Right kidney (tissue), 9 donors: ENCODE measurements at places on chromosomes 3 and 15.

GRCh38 chr15:40696228-40696627, 1.3 kb downstream of the RAD51 start:
- no peak for DNase-seq

DNA sequence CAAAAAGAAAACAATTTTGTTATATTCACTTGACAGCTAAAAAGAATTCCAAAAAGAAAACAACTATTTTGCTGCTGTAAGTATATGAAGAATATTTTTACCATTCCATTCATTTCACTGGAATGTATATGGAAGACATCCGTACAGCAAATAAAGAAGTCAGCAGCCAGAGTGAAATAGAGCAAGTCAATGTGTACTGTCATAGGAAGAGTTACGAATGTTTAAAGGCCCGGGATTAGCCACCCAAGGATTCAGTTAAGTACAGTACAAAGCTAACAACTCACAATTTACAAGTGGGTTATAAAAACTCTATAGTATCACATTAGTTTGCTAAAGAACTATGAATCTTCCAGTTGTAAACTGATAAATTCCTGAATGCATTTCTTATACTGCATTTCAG, 14.4 kb upstream of the XXYLT1 start:
- no peak for DNase-seq

- no peak for DNase-seq
Observed at GRCh38 chr15:85540085-85540797, 159.8 kb downstream of the AKAP13 start.

DNA sequence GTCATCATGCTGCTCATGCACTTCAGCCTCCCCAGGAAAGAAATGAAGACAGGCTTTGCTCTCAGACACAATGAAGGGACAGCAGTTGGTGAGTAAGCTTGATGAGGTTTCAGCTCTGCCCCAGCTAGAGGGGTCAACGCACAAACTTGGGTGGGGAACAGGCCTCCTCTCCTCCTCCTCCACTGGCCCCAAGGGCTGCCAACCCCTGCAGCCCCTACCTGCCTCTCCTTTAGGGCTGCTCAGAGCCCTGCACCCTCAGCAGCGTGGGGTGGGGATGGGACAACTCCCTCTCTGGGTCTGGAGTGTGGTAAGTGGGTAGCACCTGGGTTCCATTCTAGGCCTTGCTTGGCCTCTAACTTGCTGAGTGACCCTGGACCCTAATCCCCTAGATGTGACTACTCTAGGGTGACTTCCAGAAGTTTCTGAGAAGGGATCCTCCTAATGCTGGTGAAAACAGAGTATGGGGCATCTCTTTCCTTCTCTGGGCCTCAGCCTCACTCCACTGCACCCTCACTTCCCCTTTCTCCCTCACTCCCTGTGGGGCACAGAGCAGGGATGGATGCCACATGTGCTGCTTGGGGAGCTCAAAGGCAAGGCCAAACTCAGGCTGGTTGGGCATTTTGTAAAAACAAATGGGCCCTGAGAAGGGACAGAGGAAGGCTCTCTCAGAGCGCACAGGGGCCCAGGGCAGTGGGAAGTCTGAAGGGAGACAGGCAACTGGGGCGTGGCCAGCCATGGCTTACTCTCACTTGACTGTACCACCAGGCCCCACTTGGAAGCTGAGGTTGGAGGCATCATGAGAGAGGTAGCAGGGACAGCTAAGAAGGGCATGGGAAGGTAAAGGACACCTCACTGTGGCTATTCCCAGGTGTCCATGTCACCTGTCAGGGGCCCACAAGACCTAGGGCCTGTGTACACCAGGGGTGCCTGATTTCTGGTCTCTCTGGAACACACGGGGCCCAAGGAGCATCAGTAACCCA, 64.0 kb downstream of the SYNM start:
- no peak for DNase-seq

- no peak for DNase-seq
Observed at GRCh38 chr3:63807961-63808565, 11.0 kb upstream of the C3orf49 start.

- DNase-seq = no peak
Observed at GRCh38 chr3:32708672-32709283, 23.8 kb downstream of the CNOT10 start.

- DNase-seq = no peak
Observed at GRCh38 chr15:64732156-64732860, 43.1 kb downstream of the RBPMS2 start.

GRCh38 chr15:88637841-88638625, 783 bp upstream of the ISG20 start:
- no peak for DNase-seq

- DNase-seq = no peak
Observed at GRCh38 chr15:60814062-60814461, 335.1 kb upstream of the ICE2 start.

GRCh38 chr3:113439606-113440005, 1.7 kb downstream of the CFAP44 start:
- no peak for DNase-seq

- no peak for DNase-seq
Observed at GRCh38 chr3:159273608-159274007, 471.8 kb downstream of the MFSD1 start.

GRCh38 chr15:62886431-62887071, 156.0 kb upstream of the TPM1 start:
- no peak for DNase-seq

DNA sequence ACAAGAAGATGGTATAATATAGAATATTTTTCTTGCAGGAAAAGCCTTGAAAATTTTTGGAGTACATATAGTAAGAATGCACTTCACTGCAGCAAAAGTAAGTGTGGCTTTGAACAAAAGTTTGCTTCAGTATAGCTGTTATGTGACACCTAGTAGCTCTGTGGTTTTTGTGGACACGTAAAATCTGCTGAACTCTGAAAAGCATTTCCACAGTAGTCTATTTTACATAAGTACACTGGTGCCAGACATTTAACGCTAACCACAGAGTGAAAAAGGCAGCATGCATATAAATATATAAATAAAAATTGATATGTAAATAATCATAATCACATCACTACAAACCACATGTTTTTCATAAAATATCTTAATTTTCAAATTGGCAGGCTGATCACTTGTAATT, 39.8 kb downstream of the CGGBP1 start:
- no peak for DNase-seq

GRCh38 chr15:23648920-23649515, 1.4 kb upstream of the MAGEL2 start:
- no peak for DNase-seq

DNA sequence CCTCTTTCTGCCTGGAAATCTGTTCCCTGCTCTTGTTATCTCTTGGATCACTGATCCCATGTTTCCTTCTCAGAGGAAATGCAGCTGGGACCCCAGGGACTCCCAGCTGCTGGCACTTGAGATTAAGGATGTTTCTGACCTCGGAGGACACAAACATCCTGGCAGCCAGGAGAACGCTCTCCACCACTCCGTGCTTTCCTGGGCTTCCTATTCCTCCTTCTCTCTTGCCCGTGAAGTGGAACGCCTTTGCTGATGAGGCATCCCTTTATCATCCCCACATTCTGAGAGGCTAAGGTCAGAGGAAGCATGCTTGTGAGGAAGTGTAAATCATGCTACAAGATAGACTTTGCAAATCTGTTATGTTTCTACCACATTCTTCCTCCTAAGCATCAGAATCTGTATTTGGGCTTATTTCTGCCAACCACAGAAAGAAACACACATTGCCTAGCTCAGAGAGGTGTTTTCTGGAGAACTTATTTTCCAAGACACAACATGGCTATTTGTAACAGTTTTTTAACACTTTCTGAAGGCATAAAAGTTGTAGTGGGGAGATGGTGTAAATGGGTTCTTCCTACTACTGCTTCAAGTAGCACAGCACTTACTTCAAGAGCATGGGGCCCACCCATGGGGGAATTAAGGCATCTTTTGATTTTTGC, 25.6 kb upstream of the LDHAL6B start:
- no peak for DNase-seq

DNA sequence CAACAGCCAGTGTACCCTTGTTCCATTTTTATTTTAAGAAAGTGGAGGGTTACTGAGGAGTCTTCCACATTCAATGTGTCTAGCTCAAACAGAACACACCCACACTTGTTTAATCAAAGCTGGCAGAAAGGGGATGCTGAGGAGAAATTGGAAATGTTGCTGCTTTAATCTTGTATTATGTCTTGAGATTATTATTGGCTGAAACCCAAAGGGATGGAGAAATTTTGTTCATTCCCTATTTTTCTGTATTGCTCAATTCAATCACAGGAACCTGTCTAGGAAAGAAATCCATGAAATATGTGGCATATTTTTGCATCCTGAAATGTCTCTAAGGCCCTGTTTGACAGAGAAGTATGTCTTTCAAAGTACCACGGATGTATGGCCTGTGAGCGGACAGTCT, 238.0 kb downstream of the MYRIP start:
- no peak for DNase-seq

- no peak for DNase-seq
Observed at GRCh38 chr3:110352841-110353604, 718.6 kb upstream of the NECTIN3 start.

GRCh38 chr15:80587816-80588456, 107.2 kb upstream of the ABHD17C start:
- no peak for DNase-seq

DNA sequence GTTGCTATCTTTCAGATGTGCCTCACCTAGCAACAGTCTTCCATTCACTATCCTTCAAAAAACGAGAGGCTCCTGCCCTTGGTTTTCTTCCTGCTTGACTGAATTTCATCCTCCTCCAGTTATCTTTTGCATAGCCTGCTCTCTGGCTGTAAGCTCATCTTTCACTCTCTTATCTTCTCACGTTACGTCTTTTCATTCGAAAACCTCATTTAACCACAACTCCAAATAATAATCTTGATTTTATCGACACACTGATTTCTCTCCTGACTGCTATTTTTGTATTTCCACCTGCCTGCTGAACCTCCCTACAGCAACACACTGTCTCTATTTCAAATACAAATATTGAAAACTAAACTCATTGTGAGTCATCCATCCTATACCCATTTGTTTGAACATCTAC, 230.7 kb upstream of the TMC3 start:
- DNase-seq = no peak

DNA sequence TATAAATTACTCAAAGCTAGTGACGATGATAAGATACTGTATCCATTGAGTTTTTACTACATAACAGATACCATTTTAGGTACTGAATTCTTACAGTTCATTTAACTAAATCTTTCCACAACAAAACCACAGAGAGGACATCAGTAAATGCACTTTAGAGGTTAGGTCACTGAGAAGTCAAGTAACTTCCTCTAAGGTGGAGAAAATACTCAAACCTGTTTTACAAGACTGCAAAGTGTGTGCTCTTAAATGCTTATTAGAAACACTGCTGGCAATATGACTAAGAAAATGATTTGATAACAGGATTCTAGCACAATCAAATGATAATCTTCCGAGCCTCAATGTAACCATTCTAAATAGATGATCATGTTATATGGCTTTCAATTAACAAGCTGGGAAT, 99.4 kb downstream of the UBE3A start:
- DNase-seq = no peak

DNA sequence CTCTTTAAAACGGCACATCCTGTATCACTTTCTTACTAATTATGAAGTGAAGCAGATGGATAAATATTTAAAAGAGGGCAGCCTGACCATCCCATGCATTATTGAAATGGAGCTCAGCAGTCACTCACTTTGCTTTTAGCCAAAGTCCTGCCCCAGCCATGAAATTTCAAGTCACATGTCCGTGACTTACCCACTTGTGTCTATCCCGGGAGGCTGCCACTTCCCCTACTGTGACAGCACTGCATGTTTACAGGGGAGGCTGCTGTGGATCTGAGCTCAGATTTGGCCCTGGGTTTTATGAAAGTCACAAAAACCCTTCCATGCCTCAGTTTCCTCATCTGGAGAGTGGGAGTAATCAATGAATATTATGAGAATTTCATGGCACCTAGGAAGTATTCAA, 17.9 kb upstream of the LRRK1 start:
- DNase-seq = no peak

- DNase-seq = no peak
Observed at GRCh38 chr3:85758442-85758841, 799.7 kb downstream of the CADM2 start.

GRCh38 chr3:127886231-127886955, 28.6 kb upstream of the KBTBD12 start:
- DNase-seq = no peak

GRCh38 chr15:87703327-87704111, 553.0 kb downstream of the NTRK3 start:
- DNase-seq = no peak

- DNase-seq = no peak
Observed at GRCh38 chr3:127019449-127019848, 36.5 kb downstream of the PLXNA1 start.

DNA sequence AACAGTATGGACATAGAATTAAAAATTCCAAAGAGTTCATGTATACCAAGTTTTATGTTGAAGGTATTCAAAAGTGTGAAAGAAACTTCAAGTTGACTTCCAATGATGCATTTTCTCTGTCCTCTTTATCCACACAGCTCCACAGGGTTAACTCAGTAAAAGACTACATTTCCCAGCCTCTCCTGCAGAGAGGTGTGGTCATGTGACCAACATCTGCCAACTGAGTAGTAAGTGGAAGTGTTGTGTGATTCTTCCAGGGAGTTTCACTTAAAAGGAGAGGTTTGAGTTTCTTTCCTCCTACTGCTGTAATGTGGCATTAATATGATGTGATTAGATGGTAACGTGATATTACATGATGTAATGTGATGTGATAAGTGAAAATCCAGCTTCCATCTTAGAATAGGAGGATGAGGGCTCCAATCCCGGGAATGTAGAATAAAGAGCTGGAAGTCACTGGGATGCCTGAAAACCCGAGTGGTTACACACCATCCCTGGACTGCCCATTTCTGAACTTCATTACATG, 280.6 kb downstream of the ARRDC4 start:
- no peak for DNase-seq

DNA sequence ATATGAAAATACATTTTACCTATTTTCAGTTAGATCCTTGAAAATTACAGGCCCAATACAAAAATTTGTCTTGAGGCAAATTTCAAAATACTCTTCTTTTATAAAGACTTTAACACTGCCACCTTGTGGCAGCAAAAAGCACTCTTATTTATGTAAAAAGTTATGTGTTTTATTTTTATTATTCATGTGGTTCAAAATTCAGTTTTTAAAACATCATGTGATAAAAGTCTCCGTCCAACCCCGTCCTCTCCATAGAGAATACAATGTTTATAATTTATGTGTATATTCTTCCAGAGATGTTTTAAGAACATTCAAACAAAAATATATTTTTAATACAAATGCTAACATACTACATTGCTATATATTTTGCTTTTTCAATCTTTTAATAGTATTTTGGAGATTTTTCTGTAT, 36.9 kb upstream of the TRIM59 start:
- no peak for DNase-seq

GRCh38 chr3:156898296-156898880, 72.2 kb downstream of the LEKR1 start:
- DNase-seq = no peak

- peak; percentile 75 for DNase-seq
Observed at GRCh38 chr3:50166620-50167019, 11.5 kb downstream of the SEMA3F start.
